ENCODE measurements at places on chromosomes 3 and 15. TPM values are rescaled to one million over a fixed set of nuclear protein-coding genes. Genes with fewer than 3 reads are reported as not detected.
A peak's percentile ranks its signal among the peaks of the same experiment; 100 is the strongest.

DNA sequence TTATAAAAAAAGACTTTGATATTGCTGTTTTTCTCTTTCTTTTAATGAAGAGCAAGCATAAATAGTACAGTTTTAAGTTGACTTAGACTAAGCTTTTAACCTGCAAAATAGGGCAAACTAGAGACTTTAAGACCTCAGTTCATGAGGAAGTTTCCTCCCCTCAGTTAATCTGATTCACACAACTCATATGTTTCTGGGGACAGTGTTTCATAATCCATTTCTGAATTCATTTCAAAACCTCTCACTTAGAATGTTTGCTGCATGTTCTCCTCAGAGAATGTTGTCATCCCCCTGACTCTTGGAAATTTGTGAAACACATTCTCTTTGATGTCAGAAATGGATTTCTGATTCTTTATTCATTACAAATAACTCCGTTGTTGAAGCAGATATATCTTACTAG, 79.3 kb upstream of the SKOR1 start:
- no peak for DNase-seq

GRCh38 chr3:106643684-106644161, 733.5 kb upstream of the CCDC54 start:
- DNase-seq = no peak

- DNase-seq = no peak
These were observed 58.8 kb downstream of the LSM3 start for GRCh38 chr3:14237457-14237856.

DNA sequence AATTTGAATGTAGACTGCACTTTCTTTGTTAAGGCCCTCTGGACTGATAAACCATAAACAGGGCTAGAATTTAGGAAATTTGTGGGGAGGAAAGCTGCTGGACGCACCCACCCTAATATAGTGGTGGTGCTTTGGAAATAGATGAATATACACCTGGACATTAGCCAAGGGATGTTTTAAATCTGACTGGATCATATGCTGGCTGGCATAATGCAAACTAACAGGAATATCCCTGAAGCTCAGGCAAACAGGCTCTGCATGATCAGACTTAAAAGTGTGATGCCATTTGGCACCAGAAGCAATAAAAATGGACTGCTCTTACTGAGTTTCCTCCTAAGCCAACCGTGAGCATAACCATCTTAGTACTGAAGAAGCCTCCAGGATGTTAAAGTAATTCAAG, 465.8 kb upstream of the ROBO1 start:
- no peak for DNase-seq

GRCh38 chr3:89098964-89099585, 8.3 kb upstream of the EPHA3 start:
- peak; percentile 39 for DNase-seq

DNA sequence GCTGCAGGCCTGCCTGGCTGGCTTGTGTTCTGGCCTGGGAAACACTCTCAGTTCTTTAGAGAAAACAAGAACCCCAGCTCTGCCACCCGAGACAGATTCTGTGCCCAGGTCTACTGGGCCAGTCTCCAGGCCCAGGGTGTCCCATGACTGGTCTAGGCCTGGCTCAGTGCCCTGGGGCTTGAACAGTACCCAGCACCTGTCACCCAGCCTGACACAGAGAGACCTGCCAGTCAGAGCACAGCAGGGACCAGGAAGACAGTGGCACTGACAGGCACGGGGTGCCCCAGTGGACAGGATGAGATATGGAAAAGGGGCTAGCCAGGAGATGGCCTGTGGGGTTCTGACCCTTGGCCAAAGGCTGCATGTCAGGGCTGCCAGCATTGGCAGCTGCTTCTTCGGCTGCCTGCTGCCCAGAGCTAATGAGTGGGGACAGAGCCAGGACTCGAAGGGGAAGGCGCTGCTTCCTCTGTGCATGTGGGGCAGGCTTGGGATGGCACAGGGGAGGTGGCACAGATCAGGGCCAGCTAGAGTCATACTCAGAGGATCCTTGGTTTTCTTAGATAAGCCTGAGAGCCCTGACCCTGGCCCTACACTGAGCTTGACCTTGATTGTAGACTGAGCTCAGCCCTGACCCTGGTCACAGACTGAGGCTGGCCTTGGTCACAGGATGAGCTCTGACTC, 15.1 kb downstream of the CCDC33 start:
- DNase-seq = no peak

GRCh38 chr3:126858887-126859286, 124.0 kb upstream of the PLXNA1 start:
- DNase-seq = peak; percentile 97

The NUP210 gene
- total RNA-seq = 16.3 TPM

The PLSCR2 gene
- total RNA-seq = not detected

The MAPK6 gene
- total RNA-seq = 72.6 TPM

The P2RY14 gene
- total RNA-seq = 0.05 TPM

The METTL6 gene
- 40.8 TPM for total RNA-seq

The UBXN7 gene
- 32.3 TPM for total RNA-seq

The TICRR gene
- 6.4 TPM for total RNA-seq
